ENCODE measurements at places on chromosomes 1 and 21. TPM values are rescaled to one million over a fixed set of nuclear protein-coding genes. Genes with fewer than 3 reads are reported as not detected.

DNA sequence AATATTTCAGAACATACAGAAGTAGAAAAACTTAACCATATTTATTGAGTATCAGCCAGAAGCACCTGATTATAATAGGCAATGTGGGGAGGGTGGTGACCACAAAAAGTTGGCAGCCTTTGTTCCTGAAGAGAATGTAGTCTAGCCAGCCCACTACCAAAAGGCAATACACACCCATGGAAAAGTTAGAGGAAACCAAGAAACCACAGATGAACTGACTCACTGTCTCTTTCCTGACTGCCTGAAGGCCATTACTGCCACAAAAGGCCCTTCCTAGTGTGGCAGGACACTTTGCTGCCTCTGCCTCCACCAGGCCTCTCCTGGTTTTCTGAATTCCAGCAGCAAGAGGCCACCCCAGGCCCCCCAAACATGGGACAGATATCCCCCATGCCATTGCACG, 14.6 kb upstream of the PROX1 start:
- DNase-seq, result no peak

The SPRR1B gene
- not detected for total RNA-seq

GRCh38 chr1:169797281-169797680, 2.6 kb upstream of the METTL18 start:
- no peak for DNase-seq

DNA sequence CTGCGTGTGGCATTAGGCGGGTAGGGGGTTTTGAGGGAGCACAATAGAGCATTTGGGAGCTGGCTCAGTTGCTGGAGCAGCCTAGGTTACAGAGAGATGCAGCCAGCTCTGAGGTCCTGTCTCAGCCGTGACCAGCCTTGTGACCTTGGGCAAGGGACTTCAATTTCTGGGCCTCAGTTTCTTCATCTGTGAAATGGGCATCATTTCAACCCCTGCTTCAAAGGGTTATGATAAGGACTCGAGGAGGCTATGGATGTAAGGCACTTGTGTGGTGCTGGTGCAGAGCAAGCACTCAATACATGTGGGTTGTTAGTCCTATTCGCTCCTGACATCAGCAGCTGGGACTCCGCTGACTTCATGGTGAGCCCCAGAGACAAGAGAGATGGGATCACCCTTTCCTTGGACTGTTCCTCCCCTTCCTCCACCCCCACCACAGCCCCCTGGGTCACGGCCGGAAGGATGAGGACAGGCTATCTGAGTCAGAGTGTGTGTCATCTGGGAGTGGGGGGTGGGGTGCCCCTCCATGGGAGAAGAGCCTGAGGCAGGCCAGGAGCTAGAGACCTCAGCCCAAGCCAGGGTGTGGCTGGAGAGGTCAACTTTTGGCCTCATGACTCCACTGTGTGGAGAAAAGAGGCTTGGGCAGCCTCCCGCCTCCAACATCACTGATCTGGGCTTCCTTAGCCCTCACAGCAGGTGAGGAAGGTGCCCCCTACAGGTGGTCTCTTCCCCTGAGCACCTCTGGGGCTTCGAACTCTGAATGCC, 71.4 kb upstream of the ZBTB40 start:
- DNase-seq, result no peak

GRCh38 chr1:152089014-152089674, at the start of gene TCHHL1:
Gene TCHHL1 (minus strand): TSS chr1:152089064. CDS start chr1:152088143, 921 bp downstream.
- DNase-seq, result no peak

DNA sequence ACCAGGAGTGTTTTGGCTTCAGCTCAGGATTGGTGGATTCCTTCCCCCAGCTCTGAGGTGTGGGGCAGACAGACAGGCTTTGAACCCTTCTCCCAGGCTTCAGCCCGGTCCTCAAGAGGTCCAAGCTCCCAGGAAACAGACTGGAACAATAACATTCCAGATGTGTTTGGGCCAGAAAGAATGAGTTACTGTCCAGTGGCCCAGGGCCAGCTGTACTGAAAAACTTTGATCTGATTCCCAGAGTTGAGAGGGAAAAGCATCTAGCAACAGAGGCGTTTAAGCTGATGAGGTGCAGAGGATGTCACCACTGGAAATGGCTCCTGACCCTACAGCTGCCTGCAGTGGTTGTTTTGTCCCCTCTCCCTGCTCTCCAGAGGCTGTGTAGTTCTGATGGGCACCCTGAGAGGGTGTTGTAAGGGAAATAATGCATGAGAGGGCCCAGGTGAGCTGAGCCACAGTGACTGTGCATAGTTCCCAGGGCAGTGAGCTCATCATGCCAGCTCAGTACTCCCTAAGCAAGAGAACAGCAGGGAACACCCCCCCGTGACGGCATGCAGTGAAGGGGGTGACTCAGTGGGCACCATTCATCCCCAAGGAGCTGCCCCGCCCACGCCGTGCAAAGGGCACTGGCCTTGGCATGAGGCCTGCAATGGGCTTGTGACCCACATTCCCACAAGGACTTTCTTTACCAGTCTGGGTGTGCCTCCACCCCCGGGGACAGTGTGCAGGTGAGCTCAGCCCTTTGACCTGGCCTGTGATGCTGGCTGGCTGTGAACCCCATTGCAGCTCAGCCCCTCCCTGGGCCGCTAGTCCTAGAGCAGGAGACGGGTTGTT, 13.8 kb upstream of the SFN start:
- DNase-seq, result no peak

DNA sequence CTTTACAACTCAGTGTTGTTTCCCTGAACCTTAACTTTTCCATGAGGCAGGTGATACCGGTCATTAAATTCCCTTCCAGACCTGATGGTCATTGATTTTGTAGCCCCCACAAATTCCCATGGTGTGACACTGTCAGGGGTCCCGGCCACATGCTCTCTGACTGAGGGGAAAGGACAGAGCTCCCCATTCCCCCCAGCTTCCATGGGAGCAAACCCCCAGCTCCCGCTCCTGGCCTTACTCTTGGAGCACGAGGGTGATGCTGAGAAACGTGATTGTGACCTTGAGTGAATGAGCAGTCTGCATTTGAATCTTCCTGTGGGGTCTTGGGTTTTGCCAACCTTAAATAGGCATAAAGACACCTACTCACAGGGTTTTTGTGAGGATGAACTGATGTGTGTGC, 366.8 kb downstream of the RPS6KC1 start:
- DNase-seq, result no peak

DNA sequence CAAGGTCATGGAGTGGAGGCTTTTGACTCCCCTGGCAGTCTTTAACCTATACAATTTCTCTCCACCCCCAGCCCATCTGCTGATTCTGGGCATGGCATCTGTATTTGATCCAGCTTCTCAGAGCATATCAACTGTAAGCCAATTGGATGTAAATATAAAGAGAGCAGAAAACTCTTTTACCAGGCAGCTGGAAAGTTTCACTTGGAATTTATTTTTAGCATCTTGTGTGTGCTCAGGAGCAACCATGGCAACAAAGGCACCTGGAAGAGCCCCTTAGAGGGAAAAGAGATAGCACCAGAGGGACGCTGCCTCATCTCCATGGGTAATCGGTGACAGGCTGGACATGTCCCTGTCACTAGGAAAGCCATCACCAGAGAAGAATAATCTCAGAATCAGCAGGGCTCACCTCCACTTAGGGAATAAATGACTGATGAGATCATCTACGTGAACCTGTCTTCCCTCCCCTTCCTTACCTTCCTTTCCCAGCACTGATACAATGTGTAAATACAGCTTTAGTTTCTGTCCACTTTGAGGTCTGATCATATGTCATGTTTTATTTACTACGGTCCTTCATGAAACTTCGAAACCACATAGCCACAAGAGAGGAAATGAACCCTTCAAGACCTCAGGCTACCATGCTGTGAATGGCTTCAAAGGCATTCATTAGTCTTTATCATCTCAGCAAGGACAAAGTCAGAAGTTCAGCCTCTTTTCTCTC, 25.3 kb upstream of the SIPA1L2 start:
- no peak for DNase-seq

The OR2T11 gene
- not detected for total RNA-seq

- DNase-seq, result no peak
These were observed 543.0 kb upstream of the B3GALT2 start for GRCh38 chr1:193729429-193729828.

DNA sequence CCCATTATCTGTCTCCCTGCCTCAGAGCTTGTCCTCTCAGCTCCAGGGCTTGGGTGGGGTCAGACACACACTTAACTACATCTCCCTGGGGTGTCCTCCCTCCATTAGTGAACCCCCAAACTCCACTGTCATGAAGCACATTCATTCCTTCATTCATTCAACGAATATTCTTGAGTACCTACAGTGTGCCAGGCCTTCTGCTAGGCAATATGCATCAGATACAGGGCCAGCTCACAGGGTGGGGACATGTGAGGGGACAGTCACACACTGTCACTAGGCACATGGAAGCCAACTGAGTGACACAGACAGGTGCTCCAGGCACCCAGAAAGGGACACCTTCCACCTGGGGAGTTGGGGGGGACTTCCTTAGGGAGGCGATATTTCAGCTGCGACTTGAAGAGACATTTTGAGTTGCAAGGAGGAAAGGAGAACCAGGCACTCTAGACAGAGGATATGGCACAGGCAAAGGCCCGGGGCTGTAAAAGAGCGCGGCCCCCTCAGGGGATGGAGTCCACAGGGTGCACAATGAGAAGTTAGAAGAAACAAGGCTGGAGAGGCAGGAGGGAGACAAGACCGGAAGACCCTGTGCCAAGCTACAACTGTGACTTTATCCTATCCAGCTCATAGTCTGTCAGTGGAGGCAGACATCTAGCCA, 8.7 kb upstream of the S100A8 start:
- no peak for DNase-seq

GRCh38 chr1:17615157-17615556, 75.7 kb downstream of the ARHGEF10L start:
- no peak for DNase-seq

The MFAP2 gene
- total RNA-seq, result not detected

- no peak for DNase-seq
These were observed 51.5 kb downstream of the SYT2 start for GRCh38 chr1:202658769-202659168.

- DNase-seq, result no peak
These were observed 2.9 kb downstream of the GRIK3 start for GRCh38 chr1:37031429-37031828.

GRCh38 chr21:33402001-33402979, 923 bp upstream of the IFNGR2 start:
- peak; percentile 81 for DNase-seq

- DNase-seq, result no peak
These were observed 4.8 kb downstream of the PPT1 start for GRCh38 chr1:40092241-40092640.

DNA sequence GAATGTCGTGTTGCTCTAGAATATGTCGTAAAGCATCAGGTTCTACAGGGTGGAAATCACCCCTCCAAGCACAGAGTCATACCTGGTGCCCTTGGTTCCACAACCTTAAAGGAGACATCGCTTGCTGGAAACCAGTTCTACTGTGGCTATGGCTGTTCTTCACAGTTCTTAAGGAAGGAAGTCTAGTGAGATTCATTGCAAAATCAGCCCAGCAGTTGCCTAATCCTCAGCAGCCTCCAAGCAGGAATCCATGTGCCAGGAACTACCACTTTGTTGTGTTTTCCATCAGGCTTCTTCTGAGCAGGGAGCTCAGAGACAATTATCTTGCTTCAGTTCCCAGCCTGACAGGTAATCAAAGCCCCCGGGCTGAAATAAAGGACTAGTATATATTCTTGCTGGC, 45.0 kb upstream of the SLC35F3 start:
- no peak for DNase-seq

GRCh38 chr21:35352066-35352770, 303.1 kb upstream of the RUNX1 start:
- no peak for DNase-seq

DNA sequence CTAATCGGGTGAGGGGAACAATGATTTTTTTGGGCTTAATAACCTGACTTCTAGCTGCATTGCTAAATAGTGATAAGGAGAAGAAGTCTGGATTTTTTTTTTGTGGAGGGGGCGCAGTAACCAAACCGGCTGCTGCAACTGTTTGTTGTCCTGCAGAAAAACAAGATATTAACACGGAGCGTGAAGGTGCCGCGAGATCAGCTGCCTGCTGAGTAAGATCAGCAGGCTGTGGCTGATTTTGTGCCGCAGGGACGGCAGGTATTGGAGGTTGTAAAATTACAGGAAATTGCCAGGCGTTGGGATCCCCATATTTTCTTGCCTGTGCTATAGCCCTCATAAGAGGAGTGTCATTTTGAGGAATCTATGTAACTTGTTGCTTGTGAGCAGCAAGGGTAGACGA, 8.7 kb upstream of the LRRC47 start:
- no peak for DNase-seq

DNA sequence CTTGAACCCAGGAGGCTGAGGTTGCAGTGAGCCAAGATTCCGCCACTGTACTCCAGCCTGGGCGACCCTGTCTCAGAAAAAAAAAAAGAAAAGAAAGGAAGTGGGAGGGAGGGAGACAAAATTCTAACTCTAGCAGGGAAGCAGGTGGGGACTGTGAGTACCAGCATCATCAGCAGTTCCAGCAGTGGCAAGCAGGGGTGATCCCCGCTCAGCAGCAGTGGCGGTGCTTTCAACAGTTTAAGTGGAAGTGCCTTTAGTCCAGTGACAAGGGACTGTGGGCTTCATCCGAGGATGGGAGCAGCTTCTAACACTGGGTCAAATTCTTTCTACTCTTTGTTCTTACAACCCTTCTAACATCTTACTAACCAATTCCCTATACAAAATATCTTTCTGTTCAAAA, 858.1 kb upstream of the ADAMTS5 start:
- no peak for DNase-seq

The ST6GALNAC5 gene
- not detected for total RNA-seq

The PROK1 gene
- not detected for total RNA-seq

- no peak for DNase-seq
These were observed 4.1 kb upstream of the AGTRAP start for GRCh38 chr1:11731691-11732283.

DNA sequence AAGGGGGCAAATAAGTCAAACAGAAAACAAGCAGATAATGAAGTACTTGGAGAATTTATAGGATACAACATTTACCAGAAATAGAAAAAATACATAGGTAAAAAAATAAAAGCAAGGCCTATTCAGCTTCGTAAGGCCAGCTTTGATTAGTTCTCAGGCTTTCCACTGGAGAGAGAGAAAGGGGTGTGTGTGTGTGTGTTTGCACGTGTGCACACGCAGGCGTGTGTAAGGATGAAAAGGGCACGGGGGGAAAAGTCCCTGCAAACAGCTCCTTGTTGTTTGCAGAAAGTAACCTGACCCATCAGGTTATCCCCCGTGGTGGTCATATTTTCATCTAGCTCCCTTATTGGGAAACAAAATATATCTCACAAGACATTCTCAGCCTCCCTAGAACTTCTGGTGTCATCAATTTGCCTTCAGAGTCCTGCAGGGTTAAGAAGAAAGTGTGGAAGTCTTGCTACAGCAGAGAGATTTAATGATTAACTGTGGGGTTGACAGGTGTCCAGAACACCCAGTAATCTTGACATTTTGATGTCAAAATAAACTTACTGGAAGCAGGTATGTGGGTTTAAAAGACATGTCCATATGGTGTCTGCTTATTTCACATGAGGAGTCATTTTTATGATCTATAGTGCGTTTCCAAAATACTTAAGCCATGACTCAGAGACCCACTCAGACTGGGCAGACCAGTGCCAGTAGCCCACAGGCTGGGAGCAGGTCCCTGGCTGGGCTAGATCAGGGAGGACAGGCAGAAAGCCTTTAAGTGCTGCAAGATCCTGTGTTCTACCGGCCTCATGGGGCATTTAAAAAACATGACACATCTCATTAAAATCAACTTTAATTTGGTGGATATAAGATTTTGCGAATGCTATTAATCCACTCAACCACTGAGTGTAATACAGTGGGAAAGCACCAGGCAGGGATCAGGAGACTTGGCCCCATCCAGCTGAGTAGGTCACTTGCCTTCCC, 487.6 kb upstream of the CAMK1G start:
- no peak for DNase-seq
